NCI-H345 (cell line): ENCODE measurements at places on chromosomes 1 and 21.

- DNase-seq: no peak
Measured at GRCh38 chr1:27576806-27577227, 27.1 kb downstream of the AHDC1 start.

GRCh38 chr1:167563579-167564246 is 10.2 kb upstream of the CREG1 start:
- peak; percentile 67 for DNase-seq

- DNase-seq: no peak
Measured at GRCh38 chr1:147717706-147718097, 42.7 kb downstream of the GJA5 start.

DNA sequence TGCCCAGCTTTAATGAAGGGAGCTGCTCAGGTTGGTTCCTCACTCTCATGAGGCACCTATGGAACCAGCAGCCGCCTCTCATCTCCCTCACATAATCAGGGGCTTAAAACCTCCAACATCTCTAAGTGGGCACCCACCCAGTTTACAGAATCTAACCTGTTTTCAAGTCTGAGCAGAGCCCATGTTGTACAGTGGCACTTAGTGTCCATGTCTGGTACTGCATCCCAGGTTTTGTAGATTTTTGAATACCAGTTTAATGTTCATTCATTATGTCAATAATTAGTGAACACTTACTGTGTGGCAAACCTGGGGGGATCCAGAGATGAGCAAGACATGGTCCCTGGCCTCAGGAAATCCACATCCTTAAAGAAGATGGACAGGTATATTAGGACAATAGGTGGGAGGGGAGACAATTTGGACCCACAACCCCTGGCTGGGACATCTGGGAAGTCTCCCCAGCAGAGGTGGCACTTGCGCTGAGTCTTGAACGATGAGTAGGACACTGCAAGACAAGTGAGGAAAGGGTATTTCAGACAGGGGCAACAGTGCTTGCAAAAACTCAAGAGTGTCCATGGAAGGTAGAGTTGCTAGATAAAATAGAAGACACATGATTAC is 83.3 kb downstream of the LACTBL1 start:
- peak; percentile 1 for DNase-seq

GRCh38 chr1:202659974-202660373 is 50.3 kb downstream of the SYT2 start:
- no peak for DNase-seq

- no peak for DNase-seq
Measured at GRCh38 chr1:111672331-111672730, 52.7 kb downstream of the RAP1A start.

- DNase-seq: no peak
Measured at GRCh38 chr1:19003371-19004290, 47.2 kb upstream of the IFFO2 start.
